ENCODE measurements at places on chromosomes 5 and 9. TPM values are rescaled to one million over a fixed set of nuclear protein-coding genes. Genes with fewer than 3 reads are reported as not detected.

DNA sequence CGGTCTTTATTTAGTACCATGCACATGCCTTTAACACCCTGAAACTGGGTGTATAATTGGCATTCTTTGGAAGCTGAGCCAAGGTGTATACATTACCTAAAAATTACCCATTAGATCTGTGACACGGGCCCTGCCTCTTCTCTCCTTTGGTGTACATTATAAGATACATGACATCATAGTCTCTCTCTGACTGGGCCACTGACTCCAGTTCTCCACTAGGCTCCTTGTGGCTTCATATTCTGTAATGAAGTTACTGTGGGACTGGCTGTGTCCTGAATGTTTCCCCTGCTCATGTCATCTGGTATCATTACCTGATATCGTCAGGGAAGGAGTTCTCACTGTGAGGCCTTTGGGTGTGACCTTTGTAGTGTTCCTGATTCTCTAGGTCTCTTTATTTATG, 65.5 kb downstream of the NREP start:
- no peak for DNase-seq

Gene RANBP17
- total RNA-seq, result not detected

DNA sequence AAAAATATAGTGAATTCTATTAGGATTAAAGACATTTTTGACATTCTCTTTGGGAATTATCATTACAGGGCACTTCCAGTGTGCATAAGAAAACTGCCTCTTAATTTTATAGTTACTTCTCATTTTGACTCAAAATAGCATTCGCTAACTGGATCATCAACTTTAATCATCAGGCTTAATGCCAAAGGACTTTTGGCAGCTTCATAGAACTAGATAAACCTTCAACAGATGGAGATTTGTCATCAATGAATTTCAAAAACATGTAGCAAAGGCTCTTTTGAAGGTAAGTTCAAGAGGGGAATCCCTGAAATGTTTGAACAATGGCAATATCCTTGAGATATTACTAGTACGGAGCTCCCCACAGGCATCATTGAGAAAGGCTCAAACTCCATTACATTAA, 447.2 kb downstream of the PDE4D start:
- no peak for DNase-seq

DNA sequence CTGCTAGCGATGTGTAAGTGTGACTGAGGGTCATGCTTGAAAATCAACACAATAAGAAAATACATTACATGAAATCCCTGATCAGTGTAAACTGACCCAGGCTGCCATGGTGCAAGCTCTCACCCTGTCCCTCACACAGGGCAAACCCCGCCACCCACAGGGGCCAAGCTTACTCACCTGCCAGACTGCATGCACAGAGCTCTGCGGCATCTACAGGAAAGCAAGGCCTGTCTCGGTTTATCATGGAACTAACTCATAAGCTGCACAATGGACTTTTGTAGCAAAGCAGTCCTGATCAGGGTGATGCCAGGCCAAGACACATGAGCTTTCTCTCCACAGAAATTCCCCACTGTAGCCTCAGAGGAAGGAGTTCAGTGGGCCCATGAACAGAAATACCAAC, 9.7 kb downstream of the IPPK start:
- DNase-seq, result no peak

Gene PKD2L2
- not detected for total RNA-seq

DNA sequence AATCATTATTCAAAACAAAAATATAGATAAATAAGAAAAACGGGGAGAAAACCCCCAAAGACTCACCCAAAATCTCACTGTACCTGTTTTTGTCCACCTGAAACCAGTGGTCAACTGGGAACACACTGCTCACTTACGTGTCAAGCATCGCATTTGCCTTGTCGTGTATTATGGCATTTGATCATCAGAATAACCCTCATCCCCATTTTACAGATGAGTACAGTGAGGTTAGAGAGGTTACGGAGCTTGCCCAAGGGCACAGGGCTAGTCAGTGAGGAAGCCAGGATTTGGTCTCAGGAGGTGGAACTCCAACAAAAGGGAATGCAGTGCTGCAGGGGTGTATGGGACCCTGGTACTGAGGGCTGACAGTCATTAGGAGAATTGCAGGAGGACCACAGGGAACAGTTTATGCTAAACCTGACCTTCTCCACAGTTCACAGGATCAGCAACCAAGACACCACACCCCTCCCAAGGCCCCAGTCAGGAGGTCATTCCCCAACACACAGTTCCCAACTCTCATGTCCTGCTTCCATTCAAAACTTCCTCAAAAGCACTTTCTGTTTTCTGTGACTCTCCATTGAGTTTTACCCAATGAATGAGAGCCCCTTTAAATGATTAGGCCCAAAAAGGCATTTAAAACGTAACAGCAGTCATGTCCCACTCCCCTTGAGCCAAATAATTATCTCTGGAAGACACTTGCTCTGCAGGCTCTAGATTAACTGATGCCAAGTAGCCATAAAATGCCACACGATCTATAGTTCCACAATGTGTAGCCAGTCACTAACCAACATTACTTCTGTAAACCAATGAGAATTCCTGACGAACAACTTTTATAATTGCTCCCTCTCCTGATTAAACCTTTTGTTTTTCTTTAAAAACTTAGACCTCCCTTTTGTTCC, 50.8 kb downstream of the CTSL start:
- DNase-seq, result no peak

DNA sequence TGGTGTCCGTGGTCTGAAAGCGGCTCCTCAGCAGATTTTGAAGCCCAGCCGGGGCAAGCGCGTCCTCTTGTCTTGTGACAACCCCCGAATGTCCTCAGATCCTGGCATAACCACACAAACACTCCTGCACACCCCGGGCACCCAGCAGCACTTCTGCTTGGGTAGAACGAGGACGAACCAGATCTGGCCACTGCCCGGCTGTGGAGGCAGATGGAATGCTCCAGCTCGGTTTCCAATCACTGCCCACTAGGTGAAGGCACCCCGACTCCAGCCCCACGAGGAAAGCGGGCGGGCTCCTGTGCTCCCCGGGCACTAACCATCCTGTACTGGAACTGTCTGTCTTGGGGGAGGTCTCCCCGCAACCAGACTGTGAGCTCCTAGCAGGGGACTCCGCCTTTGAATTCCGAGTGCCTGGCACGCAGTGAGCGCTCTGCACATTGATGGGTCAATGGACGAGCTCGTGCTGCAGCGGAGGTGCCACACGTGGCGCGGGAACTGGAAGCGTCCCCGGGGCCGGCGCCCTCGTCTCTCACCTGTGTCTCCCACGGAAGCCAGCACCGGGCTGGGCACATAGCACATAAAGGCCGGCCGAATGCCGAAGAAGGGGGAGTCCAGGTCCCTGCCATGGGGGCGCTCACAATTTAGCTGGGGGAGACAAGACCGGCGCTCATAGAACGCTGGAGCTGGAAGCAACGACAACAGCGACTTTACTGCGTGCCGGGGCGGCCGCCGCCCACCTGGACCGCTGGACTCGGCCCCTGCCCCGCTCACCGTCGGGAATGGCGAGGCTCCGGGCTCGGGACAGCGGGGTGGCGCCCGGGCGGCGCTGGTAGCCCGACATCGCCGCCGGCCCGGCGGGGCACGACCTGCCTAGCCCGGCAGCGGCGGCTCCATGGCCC, 608 bp downstream of the ENTR1 start:
- peak; percentile 64 for DNase-seq

Gene HAPLN1
- total RNA-seq, result not detected

GRCh38 chr9:80085668-80086067, 513.9 kb downstream of the TLE4 start:
- DNase-seq, result no peak

Data from activated CD4-positive, alpha-beta memory T cell treated with anti-CD3 and anti-CD28 coated beads for 36 hours (primary cell).